Breast epithelium (tissue), 4 donors: ENCODE measurements at places on chromosomes 1 and 21.

- peak; percentile 53 for DNase-seq
Observed at GRCh38 chr1:34742667-34743270, 12.1 kb upstream of the GJB5 start.

- DNase-seq: no peak
Observed at GRCh38 chr1:38360807-38361206, 314.2 kb upstream of the POU3F1 start.

DNA sequence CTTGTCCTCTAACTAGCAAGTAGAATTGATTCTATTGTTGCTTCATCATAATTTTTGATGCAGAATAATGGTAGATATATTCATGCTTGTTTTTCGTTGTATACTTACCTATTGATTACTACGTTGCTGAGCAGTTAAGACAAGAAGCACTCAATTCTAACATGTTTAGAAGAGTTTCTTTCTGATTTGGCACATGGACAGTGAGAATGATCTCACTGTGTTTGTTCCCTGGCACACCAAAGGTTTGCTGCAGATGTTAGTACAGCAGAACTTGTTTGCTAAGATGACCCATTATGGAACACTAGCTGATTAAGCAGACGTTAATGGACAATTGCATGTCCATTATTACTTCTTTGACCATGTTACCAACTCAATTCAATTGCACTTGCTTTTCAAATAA is 184.7 kb upstream of the SGIP1 start:
- no peak for DNase-seq

DNA sequence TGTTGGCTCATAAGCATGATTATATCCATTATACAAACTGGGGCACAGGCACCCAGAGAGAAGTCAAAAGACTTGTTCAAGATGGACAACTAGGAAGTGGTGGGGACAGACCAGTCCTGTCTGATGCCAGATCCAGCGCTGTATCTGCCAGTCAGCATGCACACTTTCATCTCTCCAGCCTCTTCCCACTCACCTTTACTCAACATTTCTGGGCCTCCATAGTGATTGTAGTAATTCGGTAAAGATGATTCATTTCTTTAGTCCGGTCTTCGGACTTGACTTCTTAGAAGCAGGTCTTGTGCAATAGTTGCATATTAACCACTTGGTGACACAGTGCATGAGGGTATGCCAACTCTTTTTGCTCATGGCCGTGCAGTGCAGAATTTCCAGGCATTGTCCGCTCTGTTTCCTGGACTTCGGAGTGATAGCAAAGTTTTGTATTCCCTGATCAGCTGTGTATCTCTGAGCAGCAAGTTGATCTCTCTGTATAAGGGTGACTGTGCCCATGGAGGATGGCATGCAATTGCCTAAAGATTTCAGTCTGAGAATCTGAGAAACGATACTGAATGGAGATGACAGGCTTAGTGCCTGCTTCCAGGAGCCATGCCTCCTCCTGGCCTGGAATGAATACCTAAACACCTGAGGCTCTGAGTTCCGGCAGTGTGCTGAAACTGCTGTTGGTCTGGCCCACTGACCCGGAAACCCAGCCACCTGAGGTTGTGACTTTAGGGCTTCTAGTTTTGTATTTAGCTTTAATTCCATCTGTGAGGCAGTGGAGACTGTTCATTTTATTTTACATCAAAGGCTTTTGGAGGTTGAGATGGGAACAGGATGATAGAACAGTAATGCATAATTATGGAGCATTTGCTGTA is 39.0 kb downstream of the GALNT2 start:
- no peak for DNase-seq

GRCh38 chr1:44964396-44964795 is 22.0 kb downstream of the EIF2B3 start:
- no peak for DNase-seq

DNA sequence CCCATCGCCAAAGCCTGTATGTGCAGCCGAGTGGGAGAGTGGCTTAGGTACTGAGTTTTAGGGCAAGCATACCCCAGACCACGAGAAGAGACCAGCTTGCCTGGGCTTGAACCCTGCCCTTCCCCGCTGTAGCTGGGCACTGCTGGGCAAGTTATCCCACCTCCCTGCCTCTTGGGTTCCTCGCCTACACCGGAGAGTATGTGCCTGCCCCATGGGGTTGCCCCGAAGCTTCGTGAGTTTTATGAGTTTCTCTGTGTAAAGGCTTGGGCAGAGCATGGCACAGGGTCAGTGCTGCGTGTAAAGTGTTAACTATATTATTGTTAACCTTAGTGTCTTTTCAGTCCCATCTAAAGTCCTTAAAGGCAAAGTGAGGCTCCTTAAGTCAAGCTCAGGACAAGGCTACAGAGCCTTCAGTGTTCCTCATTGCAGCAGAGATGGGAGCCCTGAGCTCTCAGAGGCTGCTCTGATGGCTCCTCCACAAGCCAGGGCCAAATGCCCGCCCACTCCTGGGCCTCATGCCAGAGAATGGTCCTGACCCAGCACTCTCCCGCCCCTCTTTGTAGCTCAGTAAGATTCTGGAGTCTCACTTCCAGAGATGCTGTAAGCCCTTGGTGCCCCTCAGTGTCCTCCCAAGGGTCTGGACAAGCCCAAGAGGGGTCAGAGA is 37.0 kb upstream of the KCNA10 start:
- no peak for DNase-seq

DNA sequence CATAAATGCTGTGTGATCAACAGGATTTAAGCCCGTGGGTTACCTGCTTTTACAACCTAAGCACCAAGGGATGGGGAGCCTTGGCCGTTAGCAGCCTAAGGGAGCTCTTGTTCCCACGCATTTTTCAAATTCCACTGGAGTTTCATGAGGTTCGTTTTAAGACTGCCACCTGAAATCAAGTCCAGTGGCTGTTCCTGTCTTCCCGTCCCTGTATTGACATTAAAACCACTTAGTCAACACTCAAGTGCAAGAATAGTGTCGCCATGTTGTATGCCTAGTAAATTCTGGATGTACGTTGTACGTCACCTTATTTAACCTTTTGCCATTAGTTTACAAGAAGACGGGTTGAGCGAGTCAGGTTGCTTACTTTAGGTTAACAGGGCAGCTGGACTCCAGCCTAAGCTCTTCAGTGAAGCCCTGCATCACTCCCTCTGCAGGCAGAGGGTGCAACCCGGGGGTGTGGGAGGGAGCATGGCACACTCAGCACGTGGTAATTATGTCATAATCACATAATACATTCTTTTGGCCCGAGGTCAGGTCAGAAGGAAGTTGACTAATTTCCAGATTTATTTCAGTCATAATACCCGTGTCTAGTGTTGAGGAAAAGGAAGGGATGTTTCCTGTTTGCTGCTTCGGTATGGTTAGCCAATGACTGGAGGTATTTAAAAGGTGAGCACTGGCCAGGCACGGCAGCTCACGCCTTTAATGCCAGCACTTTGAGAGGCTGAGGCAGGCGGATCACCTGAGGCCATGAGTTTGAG is 42.5 kb downstream of the CNST start:
- peak; percentile 85 for DNase-seq

GRCh38 chr1:30345491-30346130 is 377.8 kb downstream of the MATN1 start:
- no peak for DNase-seq

- DNase-seq: no peak
Observed at GRCh38 chr21:25582888-25583287, 24.4 kb downstream of the MRPL39 start.

DNA sequence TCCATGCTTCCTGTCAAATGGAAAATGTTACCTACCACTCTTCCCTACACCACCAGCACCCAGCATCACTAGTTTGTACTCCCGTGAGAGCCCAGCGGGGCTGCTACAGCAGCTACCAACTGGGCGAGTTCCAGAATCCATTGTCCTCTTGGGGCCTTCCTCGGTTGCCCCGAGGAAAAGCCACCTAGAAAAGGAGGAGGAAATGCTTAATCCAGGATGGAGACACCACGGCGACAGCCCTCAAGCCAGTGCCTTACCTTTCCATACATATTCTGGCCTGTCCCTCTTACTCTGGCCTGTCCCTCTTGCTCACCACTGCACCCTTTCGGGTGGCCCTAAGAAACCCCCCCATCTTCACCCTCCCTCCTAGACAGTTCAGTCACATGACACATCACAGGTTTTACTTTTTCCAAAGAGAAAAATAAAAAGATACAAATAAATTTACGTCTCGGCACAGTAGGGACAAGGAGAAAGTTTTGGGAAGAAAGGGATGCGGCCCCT is 478 bp downstream of the RIT1 start:
- no peak for DNase-seq

GRCh38 chr1:233294913-233295236 is 650 bp downstream of the PCNX2 start:
- no peak for DNase-seq

GRCh38 chr21:31480228-31480627 is 136.2 kb upstream of the TIAM1 start:
- no peak for DNase-seq

GRCh38 chr1:41739061-41739955 is 179.4 kb downstream of the HIVEP3 start:
- DNase-seq: peak; percentile 64

- DNase-seq: no peak
Observed at GRCh38 chr21:27134516-27134915, 167.6 kb upstream of the ADAMTS5 start.

- no peak for DNase-seq
Observed at GRCh38 chr1:160369087-160369486, 2.2 kb downstream of the NHLH1 start.

DNA sequence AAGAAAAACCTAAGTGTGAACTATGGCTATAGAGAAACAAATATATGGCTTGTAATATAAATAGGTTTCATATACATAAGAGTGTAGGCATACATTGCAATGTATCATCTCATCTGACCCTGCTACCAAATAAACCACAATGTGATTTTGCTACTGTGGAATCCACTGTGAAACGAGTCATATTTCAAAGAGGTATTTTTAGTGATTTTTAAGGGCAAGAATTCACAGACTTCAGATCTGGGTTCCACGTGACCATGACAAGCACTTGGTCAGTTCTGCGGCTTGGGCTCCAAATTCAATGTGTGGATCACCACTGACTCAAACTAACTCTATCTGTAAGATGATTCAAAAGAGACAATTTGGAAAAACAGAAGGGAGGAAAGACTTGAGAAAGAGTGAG is 147.0 kb upstream of the ERG start:
- no peak for DNase-seq

- DNase-seq: peak; percentile 97
Observed at GRCh38 chr1:1231400-1232207, at the start of gene SDF4. TSS of gene SDF4 (minus strand) at chr1:1232001. CDS start at chr1:1228772, 3,229 bp downstream.

DNA sequence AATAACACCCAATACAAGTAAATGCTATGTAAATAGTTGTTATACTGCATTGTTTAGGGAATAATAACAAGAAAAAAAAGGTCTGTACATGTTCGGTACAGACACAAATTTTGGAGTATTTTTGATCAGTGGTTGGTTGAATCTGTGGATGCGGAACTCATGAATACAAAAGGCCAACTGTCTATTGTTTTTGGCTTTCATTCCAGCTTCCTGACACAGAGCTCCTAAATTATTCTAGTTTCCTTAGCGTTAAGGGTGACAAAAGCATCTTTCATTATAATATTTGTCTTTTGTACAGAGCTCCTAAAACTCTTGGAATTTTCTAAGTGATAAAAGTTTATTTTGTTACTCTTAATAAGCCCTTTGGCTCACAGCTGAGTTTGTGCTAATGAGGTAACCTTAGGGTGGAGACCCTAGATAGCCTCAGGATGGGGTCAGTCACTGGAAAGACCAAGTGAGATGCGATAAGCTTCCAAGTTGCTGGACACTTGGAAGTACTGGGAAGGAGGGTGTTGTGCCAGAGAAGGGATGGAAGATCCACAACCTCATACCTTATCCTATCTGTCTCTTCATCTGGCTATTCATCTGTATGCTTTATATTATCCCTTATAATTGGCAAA is 57.4 kb upstream of the PRRC2C start:
- DNase-seq: no peak

GRCh38 chr1:206493279-206493678 is 14.1 kb upstream of the RASSF5 start:
- no peak for DNase-seq

DNA sequence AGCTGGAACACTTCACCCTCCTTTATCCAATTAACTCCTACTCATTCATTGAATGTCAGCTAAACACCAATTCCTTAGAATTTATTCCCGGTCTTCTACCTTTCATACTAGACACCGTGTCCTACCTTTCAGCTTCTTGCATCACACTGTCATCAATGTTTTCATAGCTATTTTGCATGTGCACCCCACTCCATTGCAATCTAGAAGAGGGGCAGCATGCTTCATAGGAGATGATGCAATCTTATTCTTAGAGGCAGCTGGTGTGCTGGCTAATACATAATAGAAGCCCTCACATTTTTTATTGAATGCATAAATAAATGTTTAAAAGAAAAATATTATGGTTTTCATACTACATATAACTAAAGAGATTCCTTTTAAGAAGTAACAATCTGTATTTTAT is 123.6 kb downstream of the DSCAM start:
- no peak for DNase-seq

DNA sequence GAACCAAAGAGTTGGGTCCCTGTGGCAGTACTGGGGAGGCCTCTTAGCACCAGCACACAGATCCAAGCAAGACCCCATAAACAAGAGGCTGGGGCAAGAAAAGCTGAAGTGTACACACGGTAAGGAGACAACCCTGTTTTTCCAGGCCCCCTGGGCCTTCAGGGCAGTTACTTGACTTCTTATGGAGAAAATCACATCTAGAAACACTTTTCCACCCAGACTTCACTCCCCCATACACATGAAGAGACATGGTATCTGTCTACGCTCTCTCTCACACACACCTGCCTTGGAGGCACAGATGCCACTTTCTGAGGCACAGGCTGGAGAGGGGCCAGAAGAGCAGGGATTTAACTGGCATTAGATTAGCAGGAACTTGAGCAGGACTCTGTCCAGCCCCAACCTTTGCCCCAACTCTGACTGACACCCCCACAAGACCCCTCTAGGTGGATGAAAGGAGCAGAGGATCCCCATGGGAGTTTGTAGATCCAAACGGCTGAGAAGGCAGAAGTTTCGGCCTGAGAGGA is 2.2 kb downstream of the CERS2 start:
- no peak for DNase-seq

DNA sequence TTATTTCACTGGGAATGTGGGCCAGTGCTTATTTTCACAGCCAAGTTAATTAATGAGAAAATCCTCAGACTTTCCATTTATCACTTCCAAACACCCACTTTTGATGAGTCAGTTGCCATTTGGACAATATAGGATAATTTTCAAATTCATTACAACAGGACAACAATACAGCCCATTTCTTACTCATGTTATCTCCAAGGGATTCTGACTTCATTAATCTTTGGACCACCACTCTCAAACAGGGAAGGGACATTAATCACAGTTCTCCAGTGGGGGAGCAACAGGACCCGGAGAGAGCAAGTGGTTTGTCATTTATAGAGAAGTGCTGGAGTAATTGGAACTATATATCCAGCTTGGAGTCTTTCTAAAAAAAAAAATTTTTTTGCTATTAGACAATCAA is 38.7 kb downstream of the JUN start:
- DNase-seq: no peak
